ENCODE measurements at places on chromosomes 1 and 21.

DNA sequence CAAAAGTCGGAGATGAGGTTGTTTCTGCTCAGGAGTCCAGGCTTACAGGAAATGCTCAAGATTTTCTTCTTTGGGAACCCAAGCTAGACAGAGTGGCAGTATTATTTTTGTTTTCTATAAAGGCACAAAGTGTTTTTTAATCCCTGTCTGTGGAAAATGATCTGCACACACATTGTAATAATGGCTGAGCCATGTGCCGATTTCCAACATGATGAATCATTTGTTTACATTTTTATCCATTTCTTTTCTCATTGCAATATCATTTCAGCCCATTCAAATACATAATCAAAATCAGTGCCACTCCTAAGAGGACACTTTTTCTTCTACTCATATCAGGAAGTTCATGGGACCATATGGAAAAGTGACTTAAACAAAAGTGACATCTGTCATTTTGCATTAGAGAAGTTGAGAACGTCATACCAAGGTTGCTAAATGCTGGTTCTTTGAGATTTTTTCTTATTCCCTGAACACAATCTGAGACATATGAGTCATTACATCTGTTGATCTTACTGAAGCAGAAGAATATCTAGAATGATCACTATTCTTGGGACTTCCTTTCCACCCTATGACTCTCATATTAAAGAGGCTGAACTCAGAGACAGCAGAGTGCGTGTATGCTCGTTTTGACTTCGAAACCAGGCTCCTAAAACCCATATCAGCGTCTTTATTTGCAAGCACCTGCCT lies 44.9 kb downstream of the ACTA1 start:
- DNase-seq = no peak

DNA sequence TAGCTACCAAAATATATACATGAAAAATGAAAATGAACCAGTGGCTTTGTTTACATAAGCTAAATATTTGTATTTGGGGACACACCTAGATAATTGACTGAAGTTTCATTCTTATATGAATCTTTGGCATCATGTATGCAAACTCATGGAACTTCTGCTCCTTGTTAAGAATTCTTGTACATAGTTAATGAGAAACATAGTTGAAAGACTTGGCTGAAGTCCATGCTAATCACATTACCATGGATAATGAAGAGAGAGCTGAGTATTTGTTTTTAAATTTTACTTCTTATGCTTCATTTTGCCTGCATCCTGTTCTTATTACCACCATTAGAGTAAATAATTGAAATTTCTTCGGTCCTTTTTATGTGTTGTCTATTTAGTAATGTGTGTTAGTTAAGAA lies 108.8 kb downstream of the LRRC53 start:
- DNase-seq = no peak

DNA sequence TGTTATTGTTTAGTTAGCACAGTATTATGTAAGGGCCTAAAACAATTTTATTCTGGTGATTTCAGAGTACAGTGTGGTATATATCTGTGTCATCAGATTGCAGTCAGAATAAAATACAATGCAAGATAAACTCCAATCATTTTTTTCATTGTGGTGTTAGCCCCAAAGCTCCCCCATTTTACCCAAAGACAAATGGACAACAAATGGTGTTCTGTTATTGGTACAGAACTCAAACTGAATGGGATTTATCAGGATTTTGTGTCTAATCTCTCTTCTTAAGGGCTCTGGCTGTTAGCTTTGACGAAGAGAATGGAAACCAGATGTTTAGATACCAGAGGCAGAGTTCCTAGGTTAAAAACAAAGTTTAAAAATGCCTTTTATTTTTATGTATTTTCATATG lies 163.1 kb upstream of the USP25 start:
- DNase-seq = no peak

DNA sequence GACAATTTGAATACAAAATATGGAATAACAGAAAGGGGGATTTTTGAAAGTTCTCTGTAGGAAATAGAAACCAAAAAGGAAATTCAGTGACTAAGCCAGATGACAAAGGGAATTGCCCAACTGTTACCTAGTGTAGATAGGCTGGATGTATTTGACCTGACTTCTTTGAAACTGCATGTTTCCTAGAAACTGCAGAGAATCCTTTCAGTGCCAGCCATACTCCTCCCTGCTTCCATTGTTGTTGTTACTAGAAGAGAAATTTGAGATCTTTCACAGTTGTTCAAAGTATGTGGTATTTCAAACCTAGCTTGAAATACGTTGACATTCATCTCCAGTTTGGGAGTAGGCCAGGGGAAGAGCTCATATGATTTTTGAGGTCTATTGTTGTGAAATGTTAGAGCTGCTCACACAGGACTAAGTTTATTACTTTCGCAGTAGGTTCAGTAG lies 1.8 kb upstream of the GBP5 start:
- DNase-seq = no peak

GRCh38 chr1:243568793-243569192 lies 281.2 kb downstream of the AKT3 start:
- no peak for DNase-seq

All from frontal cortex (tissue), 4 donors.